Right hindlimb (tissue), 1 donor: ENCODE measurements at places on chromosomes 6 and 20.

GRCh38 chr20:2299301-2299700, 3.5 kb downstream of the TGM3 start:
- no peak for DNase-seq

GRCh38 chr20:57396984-57397692, 5.9 kb downstream of the RBM38 start:
- DNase-seq, result no peak

DNA sequence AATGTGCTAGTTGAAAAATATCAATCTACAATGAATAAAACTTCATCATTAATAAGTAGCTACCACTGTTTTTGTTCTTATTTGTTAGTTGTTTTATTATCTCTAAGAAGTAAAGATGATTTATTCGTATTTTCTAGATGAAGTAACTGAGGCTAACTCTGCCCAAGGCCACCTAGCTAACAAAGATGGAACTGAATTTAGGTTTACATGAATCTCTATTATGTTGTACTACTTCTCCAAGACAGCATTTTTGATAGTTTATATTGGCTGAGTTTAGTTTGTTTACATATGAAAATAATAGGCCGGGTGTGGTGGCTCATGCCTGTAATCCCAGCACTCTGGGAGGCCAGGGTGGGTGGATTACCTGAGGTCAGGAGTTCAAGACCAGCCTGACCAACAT, 121.5 kb downstream of the NCOA3 start:
- DNase-seq, result no peak

- peak; percentile 68 for DNase-seq
Measured at GRCh38 chr6:143673669-143674068, 4.1 kb upstream of the PHACTR2 start.

- DNase-seq, result no peak
Measured at GRCh38 chr6:49464691-49465090, 1.5 kb downstream of the CENPQ start.

- no peak for DNase-seq
Measured at GRCh38 chr6:118896339-118897136, 2.6 kb downstream of the ASF1A start.

DNA sequence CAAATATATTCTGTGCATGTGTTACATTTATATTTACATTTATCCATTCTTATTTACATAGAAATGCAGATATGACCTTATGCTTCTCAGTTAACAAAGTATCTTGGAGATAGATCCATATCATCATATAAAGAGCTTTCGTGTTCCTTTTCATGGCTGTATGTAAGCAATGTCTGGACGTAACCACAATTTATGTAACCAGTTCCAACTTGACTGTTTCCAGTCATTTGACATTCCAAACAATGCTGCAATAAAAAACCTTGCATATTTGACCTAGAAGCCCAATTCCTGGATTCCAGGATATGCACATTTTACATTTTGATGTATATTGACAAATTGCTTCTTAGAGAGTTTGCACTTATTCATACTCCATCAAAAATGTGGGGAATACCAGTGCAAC, 113.7 kb upstream of the F13A1 start:
- DNase-seq, result no peak

GRCh38 chr6:163750431-163751031, 336.0 kb downstream of the QKI start:
- no peak for DNase-seq

GRCh38 chr6:11207199-11207968, 25.1 kb downstream of the NEDD9 start:
- DNase-seq, result peak; percentile 70

DNA sequence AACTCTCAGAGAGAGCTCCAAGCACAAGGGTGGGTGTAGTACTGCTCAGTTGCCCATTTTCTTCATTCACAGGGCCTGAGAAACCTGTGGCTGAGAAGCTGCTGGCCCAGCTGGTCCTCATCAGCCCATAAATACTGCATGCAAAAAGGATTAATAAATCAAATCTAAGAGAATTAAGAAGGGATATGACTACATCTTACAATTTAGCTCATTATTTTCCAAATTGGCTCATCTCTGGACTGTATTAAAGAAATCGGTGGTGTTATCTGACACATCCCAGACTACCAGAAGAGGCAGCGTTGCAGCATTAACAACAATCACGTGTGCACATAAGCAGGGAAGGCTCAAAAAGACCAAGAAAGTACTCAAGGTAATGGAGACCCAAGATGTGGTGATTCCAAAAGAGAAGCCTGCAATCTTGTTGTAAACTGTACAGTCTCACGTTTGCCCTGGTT, 90.7 kb downstream of the CD24 start:
- no peak for DNase-seq

GRCh38 chr20:54456423-54456822, 19.0 kb upstream of the DOK5 start:
- DNase-seq, result no peak

DNA sequence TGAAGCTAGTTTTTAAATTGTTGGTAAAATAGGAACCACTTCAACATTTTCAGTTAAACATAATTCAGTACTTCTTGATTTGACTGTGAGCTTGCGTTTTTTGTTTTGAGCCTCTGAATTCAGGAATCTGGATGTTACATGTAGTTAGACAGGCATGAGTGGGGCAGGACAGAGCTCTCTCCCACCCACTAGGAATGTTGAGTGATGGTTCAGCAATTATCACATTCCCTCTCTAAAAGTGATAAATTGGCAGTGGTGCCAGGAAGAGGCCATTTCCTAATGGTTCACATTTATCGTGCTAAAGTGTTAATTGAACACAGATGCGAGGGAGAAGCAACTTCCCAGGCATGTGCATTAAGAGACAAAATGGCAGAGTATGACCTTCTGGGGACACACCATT, 465.5 kb upstream of the HTR1E start:
- no peak for DNase-seq

GRCh38 chr6:118893064-118893806, 717 bp upstream of the ASF1A start:
- DNase-seq, result peak; percentile 78

DNA sequence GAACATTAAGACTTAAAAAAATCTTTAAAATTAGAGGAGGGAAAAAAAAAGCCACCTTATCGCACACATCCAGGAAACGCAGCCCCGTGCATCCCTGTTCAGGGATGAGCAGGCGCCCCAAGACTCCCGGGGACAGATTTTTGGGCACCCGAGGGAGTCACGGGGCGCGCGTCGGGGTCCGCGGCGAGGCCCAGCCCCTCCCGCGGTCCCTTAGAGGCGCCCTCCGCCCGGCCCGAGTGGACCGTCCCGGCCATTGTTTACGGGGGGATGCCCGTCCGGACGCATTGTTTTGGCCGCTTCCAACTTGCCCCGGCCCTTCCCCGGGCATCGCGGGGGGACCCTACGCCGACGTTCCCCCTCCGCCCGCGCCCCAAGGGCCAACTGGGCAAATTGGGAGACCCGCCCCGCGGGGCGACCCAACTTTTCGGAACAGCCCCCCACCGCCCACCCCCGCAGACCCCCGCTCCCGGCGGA, 610 bp downstream of the ZNF217 start:
- peak; percentile 64 for DNase-seq

GRCh38 chr20:34190679-34191090, 50.5 kb upstream of the ASIP start:
- DNase-seq, result peak; percentile 79

GRCh38 chr6:153727885-153728284, 311.2 kb upstream of the OPRM1 start:
- DNase-seq, result no peak

DNA sequence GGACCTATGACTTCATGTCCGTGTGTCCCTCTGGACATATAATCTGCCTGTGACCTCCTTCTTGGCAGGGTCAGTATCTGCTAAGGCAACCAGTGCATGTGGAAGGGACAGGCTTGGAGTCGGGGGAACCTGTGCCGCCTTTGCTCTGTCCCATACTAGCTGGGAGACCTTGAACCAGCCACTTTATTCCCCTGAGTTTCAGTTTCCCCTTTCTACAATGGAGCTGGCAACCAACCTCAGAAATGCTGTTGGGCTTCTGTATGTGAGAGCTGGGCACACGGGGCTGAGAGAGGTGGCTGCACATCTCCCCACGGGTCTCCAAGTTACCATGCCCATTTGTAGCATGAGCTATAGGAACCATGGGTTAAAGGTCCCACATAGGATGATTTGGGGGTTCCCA, 53.8 kb downstream of the CD40 start:
- DNase-seq, result no peak

GRCh38 chr6:126002755-126003679, 16.7 kb downstream of the TRMT11 start:
- no peak for DNase-seq

DNA sequence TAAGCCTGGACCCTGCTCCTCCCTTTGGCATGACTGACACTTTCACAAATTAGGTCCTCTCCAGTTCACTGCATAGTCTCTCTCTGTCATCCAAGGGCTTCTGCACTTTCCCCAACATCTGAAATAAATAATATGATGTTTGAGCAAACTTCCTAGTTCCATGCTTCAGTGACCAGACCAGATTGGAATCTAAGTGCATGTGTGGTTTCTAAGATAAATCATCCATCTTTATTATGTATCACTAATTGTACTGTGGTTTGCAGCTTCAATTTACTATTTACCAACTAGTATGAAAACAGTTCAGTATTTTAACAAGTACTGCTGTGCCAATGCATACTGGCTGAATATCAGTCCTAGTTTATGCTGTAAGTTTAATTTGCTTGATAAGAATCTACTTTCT, 18.7 kb downstream of the SESN1 start:
- no peak for DNase-seq

DNA sequence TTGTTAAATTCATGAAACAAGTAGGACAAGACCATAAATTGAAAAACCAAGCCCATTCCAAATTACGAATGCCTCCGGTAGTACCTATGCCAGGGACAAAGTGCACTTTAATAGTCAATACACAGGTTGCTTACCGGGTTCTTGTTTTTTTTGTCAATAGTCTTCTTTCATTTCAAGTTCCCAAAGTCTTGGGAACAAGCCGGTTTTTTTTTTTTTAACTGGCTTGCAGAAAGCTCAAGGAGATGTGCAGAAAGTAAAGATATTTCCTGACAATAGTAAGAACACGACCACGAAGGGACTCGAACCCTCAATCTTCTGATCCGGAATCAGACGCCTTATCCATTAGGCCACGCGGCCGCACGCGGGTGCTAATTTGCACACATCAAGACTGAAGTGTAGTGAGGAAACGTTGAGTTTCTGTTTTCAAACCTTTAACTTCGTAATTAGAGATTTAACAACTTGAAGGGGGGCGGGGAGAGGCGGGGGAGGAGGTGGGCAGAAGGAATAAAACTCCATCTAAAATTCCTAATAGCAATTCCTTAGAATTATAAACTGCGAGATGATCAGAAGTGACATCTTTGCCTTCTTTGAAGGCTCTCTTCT, 181.0 kb downstream of the TRIM27 start:
- DNase-seq, result no peak

DNA sequence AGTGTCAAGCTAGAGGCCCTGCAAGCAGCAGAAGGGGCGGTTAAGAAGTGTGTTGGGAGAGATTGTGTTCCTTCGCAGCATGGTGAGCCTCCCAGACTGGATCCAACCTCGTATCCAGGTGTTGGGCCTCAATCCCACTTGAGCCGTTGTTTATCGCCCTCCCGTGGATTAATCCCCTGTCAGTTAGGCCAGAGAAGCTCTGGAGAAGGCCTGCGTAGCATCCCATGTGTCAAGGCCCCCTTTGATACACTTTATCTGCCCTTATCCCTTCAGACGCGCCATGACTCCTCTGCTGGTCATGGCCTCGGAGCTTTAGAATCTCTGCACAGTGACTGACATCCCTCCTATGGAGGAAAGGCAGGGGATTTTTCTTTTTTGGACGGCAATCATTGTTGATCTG, 181.0 kb downstream of the ZFP64 start:
- DNase-seq, result no peak

- DNase-seq, result no peak
Measured at GRCh38 chr6:154768280-154768679, 35.1 kb downstream of the SCAF8 start.

GRCh38 chr6:29685718-29686326, 4.9 kb upstream of the ZFP57 start:
- no peak for DNase-seq

GRCh38 chr6:101404775-101405174, 11.3 kb downstream of the GRIK2 start:
- no peak for DNase-seq

DNA sequence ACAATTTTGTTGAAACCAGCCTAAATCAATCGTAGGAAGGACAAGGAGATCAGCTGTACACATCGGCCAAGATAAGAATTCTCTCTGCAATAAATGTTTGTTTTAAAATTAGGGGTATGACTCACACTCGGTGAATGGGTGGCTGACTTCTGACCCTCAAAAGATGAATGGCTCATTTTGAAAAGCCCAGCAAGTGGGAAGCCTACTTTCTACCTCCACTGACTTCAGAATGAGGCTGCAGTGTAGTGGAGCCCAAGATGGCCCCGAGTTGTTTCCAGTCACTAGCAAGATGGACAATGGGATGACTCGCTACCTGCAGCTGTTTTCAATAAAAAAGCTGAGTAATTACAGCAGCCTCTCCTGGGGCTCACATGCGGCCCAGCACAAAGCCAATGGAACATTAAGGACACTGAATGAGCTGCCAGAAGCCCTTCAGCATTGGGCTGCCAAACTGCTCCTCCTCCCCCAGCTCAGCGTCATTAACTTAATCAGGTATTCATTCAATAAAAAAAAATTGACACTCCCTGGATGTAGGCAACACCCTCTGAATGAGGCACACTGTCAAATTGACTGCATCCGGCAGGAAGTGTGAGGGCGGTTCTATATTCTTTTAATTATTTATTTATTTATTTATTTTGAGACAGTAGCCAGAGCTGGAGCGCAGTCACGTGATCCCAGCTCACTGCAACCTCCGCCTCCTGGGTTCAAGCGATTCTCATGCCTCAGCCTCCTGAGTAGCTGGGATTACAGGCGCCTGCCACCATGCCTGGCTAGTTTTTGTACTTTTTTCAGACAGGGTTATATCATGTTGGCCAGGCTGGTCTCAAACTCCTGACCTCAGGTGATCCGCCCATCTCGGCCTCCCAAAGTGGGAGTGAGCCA, 107.3 kb downstream of the GMPR start:
- peak; percentile 76 for DNase-seq

DNA sequence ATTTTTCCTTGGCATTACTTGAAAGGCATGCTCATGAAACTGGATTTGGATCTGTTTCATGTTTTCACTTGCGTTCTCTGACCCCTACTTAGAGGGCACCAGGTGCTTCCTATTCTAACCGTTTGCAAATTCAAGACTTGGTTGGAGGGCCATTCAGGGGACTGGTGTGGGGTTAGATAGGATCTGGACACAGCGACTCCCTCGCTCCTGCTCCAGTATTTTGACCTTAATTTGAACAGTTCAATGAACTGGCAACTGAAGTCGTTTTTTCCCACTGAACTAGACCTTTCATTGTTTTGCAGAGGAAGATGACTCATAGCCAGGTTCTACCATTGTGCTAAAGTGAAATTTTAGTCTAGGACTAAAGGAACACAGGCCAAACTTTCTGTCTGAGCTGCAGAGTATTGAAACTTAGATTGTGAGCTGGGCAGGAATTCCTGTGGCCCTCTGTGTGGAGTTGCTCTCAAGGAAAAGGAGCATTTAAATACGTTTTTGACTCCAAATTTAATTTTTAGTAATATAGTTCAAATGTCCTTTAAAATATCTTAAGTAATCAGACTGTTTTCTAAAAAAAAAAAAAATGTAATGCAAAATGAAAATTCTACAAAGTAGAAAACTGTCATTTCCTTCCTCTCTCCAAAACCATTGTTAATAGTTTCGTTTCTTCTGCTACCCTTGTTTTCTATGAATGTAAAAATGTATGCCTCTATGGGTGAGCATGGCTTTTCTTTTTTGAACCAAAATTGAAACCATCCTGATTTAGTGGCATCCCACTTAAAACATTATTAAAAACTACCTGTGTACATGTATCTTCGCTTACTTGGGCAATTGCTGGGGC, 64.8 kb downstream of the UTRN start:
- DNase-seq, result peak; percentile 35
